Brain (organoid and tissue), 16 donors: ENCODE measurements at places on chromosomes 11 and 22. TPM values are rescaled to one million over a fixed set of nuclear protein-coding genes. Genes with fewer than 3 reads are reported as not detected.

Gene STK33
- 8.6 TPM for polyA plus RNA-seq

Gene CD248
- polyA plus RNA-seq, result 14.3 TPM

Gene CD81
- polyA plus RNA-seq, result 643 TPM

Gene GLYATL1
- 2.9 TPM for polyA plus RNA-seq

Gene ANGPTL5
- not detected for polyA plus RNA-seq

Gene MMP7
- polyA plus RNA-seq, result 0.32 TPM

Gene KBTBD4
- polyA plus RNA-seq, result 19.2 TPM

Gene RFPL3
- polyA plus RNA-seq, result not detected

Gene RAB36
- polyA plus RNA-seq, result 13.4 TPM

Gene OR52A1
- not detected for polyA plus RNA-seq

Gene TBX10
- polyA plus RNA-seq, result not detected

Gene POU2AF2
- not detected for polyA plus RNA-seq

Gene MEI1
- 3.2 TPM for polyA plus RNA-seq

Gene PKDREJ
- not detected for polyA plus RNA-seq

Gene RASSF10
- polyA plus RNA-seq, result 1.7 TPM

Gene IGSF9B
- 16.4 TPM for polyA plus RNA-seq

Gene CCS
- 37.9 TPM for polyA plus RNA-seq

Gene CPT1B
- polyA plus RNA-seq, result 6.1 TPM

Gene HDAC10
- polyA plus RNA-seq, result 14.3 TPM

Gene PITPNM1
- polyA plus RNA-seq, result 54.1 TPM

Gene GPR83
- polyA plus RNA-seq, result 3.4 TPM

Gene CDC45
- polyA plus RNA-seq, result 21.5 TPM

Gene TRIM51
- not detected for polyA plus RNA-seq

Gene ZNF280A
- not detected for polyA plus RNA-seq

Gene OR10D3
- polyA plus RNA-seq, result not detected

Gene UPB1
- polyA plus RNA-seq, result not detected

Gene OR4D11
- not detected for polyA plus RNA-seq

Gene LMO1
- 0.93 TPM for polyA plus RNA-seq

Gene TSPAN32
- polyA plus RNA-seq, result not detected

Gene ENTHD1
- polyA plus RNA-seq, result not detected

Gene SERHL2
- polyA plus RNA-seq, result 2.0 TPM
